ENCODE measurements at places on chromosomes 6 and 20.
A peak's percentile ranks its signal among the peaks of the same experiment; 100 is the strongest.

GRCh38 chr6:140641412-140641811 is 1267.0 kb upstream of the CITED2 start:
- no peak for DNase-seq

DNA sequence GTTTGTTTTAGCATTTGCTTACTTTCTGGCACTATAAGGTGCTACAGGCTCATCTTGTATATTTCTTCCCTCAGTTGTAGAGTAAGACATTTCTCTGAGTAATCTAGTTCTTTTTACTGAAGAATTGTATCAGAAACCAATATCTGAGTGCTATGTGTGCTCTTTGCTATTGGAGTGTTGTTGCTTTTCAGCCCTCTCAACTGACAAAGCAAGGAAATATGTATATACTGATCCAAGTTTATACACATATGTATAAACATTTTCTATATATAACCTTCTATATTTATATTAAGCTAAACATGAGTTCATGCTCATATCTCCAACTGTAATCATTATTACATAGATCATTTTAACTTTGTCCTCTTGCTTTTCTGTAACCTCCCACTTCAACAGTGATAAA is 405.7 kb downstream of the RFPL4B start:
- no peak for DNase-seq

DNA sequence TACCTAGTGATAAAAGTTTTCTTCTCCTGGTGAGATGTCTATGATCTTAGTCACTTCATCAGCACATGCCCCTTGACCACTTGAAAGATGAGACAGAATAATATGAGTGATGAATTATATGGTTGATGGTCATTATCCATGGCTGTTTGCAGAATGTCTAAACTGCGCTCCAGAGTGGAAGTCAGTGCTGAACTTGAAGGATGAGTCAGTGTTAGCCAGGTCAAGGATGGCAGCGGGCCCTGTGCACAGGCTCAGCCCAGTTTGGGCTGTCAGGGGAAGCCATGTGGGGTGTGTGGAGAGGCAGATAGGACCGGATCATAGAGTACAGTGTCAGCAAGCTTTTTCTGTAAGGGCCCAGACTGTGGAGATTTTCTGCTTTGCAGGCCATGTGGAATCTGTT is 67.2 kb upstream of the KIF25 start:
- DNase-seq: no peak

DNA sequence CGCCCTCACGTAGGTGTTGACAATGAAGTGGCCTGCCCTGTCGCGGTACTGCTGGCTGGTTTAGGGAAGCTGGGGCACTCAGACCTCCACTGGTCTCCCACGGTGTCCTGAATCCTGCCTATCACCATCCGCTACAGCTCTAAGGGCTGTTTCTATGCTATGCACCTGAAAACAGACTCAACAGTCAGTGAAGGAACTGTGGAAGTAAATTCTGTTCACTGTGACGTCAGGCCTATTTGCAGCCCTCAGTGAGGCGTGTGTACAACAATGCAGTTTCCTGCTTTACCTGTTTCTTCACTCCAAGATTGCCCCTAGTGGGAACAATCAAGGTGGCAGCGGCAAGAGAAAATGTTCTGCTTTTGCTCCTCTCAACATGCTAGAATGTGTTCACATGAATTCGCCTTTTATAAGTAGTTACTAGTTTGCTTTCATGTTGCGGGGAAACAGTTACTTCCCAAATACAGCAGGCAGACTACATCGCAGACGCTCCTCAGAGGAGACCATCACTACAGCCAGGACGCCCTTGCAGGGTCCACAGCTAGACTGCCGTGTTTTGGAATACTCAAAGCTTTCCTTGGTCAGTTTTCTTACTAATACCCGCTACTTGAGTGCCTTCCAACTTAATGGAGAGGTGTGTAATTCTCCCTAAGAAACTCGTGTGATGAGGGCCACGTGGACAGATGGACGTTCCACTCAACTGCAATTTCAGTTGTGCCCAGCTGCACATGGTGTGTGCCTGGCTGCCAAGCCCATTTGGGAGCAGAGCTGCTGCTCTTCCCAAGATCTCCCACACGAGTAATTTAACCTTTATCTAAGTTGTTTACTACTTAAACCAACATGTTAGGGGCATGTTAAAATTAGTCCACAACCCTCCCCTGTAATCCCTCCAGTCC is 25.4 kb downstream of the DIDO1 start:
- no peak for DNase-seq

DNA sequence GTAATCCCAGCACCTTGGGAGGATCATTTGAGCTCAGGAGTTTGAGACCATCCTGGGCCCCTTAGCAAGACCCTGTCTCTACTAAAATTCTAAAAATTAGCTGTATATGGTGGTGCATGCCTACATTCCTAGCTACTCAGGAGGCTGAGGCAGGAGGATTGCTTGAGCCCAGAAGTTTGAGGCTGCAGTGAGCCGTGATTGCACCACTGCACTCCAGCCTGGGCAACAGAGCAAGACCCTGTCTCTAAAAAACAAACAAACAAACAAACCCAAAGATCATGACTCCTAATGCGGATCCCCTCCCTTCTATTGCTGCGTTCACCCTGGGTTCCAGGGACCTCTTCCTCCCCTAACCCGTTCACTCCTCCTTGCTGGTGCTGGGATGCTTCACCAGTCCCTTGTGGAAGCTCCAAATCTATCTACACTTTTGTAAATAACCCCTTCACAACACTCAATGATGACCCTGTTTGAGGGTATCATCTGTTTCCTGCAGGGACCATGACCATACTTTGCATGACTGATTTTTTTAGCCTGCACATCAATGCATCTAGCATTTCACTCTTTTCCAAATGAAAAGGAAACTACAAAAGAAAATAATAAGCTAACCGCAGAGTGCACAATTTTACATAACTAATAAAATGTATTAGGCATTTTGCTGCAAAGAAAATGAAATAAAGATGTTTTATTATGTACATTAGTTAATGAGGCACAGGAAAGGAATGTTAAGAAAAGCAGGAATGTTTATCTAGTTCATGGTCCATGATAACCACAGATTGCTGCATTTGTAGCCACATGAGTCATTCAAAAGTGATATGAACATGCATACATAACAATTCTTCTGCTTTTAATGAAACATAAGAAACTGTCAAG is 30.5 kb upstream of the IPCEF1 start:
- DNase-seq: peak; percentile 82

GRCh38 chr6:32213649-32214048 is 10.2 kb downstream of the NOTCH4 start:
- no peak for DNase-seq

DNA sequence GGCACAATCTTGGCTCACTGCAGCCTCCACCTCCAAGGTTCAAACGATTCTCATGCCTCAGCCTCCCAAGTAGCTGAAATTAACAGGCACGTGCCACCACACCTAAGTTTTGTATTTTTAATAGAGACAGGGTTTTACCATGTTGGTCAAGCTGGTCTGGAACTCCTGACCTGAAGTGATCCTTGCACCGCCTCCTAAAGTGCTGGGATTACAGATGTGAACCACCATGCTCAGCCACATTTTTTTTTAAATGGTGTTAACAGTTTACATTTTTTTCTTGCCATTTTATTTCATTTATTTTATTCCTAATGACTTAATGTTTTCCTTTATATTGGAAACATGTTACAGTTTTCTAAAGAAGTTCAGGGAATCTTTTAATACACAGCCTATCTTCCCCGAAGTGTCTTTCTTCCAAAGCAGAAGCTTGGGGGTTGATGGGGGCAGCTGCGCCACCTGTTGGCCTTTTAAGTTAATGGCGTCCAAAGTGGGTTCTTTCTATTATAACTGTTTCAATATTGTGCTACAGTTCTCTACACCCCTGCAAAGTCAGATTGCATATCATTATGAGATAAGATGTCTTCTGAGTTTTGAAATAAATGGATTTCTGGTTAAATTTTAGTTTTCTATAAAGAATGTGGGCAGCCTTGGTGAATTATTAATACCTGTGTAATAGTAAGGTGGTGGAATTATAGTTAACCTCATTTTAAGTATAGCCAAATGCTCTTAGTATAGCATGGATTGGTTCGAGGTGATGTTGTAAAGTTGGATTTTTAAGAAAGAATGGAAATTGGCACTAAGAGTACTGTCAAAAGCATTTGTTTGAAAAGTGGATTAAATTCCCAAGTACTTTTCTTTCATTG is 42.0 kb upstream of the PLCG1 start:
- no peak for DNase-seq

DNA sequence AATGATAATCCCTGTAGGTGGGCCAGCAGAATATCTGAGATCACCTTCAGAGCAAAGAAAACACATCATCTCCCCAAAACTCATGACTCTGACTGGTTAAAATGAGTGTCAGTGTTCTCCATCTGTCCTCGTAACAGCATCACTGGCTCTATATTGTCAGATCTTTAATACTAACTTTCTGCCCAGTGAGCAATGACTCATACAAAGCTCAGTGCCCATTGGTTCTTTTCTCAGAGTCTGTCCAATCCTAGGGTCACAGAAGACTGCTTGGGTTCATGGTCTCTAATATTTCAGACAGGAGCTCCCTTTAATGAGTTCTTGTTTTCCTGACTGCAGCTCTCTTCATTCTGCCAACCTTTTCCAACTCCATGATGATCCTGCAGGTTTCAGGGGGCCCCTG is 36.4 kb downstream of the HLA-DPB1 start:
- DNase-seq: no peak

DNA sequence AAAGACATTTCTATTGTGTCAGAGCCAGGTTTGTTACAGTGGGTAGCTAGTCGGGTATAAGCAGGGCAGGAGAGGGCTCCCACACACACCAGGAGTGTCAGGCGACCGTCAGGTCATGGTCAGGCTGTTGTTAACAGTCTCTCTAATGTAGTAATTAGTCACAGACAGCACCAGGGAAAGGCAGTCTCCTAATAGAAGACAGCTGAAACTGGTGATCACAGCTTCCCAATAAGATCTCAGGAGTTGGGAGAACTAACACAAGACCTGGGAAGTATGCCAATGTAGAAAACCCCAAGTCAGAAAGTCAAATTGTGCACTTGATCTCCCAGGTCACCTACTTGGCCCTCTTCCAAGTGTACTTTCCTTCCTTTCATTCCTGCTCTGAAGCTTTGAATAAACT is 53.0 kb upstream of the GPR6 start:
- no peak for DNase-seq

DNA sequence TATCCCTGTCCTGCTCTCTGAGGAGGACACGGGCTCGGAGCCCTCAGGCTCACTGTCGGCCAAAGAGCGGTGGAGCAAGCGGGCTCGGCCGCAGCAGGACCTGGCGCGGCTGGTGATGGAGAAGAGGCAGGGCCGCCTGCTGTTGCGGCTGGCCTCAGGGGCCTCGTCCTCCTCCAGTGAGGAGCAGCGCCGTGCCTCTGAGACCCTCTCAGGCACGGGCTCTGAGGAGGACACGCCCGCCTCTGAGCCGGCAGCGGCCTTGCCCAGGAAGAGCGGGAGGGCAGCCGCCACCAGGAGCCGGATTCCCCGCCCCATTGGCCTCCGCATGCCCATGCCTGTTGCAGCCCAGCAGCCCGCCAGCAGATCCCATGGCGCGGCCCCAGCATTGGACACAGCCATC is 14.2 kb upstream of the SLC22A7 start:
- no peak for DNase-seq

- DNase-seq: no peak
These were observed 7.2 kb downstream of the RING1 start for GRCh38 chr6:33215271-33216116.

GRCh38 chr6:107032051-107032450 is 4.1 kb downstream of the MTRES1 start:
- no peak for DNase-seq

GRCh38 chr6:79042088-79042798 is 35.8 kb downstream of the PHIP start:
- DNase-seq: no peak

DNA sequence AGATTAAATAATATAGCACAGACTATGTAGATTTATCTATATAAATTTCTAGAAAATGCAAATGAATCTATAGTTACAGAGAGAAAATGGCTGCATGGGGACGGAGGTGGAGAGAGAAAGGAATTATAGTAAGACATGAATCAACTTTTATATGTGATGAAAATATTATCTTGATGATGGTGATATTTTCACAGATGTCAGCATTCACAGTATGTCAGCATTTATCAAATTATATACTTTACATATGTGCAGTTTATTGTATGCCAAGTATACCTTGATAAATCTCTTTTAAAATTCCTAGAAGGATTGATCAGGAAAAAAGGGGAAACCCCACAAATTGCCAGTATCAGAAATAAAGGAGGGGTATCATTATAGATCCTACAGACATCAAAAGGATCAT is 44.6 kb downstream of the NPEPL1 start:
- DNase-seq: no peak

DNA sequence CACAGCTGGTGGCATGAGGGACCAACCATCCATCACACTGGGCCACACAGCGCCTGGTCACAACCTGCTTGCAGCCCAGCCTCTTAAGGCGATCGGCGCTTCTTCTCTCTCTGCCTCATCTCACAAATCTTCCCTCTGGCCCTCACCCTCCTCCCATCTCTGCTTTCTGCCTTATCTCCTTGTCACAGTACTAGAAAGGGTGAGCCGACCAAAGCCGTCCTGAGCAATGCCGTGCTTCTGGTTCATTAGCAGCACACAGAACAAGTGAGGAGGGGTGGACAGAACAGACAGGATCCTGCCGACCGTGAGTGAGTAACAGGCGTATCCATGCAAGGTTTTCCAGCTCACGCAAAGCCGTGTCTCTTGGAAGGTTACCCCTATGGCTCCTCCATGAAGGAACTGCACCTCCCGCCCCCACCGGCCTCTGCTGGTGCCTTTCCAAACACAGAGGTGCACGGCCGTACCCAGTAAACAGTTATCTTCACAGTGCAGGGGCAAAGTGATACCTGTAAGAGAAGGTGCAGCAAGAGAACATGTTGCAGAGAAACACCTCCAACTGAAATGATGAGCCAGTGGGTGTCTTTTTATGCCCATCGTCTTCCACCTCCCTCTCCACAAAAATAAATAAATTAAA is 331.7 kb downstream of the FARS2 start:
- DNase-seq: no peak

DNA sequence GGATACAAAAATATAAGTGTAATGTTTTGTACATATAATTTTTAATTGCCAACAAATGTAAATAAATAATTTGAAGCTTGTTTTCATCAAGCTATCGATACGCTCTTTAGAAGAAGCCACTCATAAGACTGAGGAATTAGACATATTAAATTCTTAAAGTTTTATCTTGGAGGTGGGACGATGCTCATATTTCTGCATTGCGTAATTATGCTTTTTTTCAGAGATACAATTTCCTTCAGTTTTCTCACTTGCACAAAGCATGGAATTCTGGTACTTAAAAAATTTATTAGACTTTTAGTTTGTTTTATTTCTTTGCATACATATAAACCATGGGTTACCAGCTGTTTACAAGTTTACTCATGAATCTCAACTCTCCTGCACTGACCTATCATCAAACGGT is 980.0 kb downstream of the EYS start:
- DNase-seq: no peak

- no peak for DNase-seq
These were observed 6.2 kb downstream of the PTPN1 start for GRCh38 chr20:50516180-50516934.

- DNase-seq: no peak
These were observed 219.6 kb upstream of the SNX9 start for GRCh38 chr6:157603314-157603940.

DNA sequence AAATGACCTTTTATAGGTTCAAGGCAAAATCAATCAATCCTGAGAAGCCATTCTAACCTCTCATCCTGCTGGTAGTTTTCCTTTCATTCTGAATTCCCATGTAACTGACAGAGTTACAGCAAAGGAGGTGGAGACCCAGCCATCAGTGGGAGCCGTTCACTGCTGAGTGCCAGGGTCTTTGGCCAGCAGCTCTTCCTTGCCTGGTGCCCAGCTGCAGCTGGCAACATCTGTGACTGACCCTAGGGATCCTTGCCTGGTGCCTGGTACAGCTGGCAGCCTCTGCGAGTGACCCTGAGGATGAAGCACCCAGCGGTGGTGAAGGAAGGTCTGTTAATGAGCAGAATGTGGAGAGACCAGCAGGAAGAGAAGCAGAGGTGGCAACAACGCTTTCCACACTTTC is 314.6 kb downstream of the THBS2 start:
- no peak for DNase-seq

All from SJSA1 (cell line).